ENCODE measurements at places on chromosomes 11 and 22.

DNA sequence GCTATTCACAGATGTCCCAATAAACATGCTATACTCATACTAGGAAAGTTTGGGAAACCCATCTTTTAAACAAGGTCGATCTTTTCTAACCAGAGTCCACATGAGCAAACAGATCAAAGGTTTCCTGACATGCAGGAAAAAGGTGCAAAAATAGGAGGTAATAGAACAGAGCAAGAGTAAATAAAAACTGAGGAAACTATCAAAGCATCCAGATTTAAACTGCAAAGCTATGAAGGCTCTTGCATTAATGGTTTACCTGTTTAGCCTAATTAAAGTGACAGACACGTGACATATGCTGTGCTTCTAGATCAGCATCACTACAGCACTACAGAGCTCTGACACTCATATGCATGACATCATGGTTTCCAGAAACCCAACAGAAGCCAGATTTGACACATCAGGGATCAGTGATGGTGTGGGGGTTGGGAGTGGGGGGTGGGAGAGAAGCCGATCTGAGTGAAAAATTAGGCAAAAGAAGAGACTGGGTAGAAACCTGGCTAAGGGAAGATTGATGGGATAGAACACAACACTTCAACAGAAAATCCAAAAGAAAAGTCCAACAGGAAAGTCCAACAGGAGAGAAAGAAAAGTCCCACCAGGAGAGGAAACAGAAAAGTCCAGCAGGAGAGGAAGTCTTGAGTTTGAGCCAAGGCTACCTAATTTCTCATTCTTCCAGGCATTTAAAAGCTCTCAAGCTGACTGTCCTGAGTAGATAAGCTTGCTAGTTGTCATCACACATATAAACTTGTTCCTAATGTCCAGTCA is 262.3 kb downstream of the SOX6 start:
- no peak for DNase-seq

- DNase-seq: peak; percentile 82
Observed at GRCh38 chr11:57667117-57667735, 688 bp upstream of the ZDHHC5 start.

DNA sequence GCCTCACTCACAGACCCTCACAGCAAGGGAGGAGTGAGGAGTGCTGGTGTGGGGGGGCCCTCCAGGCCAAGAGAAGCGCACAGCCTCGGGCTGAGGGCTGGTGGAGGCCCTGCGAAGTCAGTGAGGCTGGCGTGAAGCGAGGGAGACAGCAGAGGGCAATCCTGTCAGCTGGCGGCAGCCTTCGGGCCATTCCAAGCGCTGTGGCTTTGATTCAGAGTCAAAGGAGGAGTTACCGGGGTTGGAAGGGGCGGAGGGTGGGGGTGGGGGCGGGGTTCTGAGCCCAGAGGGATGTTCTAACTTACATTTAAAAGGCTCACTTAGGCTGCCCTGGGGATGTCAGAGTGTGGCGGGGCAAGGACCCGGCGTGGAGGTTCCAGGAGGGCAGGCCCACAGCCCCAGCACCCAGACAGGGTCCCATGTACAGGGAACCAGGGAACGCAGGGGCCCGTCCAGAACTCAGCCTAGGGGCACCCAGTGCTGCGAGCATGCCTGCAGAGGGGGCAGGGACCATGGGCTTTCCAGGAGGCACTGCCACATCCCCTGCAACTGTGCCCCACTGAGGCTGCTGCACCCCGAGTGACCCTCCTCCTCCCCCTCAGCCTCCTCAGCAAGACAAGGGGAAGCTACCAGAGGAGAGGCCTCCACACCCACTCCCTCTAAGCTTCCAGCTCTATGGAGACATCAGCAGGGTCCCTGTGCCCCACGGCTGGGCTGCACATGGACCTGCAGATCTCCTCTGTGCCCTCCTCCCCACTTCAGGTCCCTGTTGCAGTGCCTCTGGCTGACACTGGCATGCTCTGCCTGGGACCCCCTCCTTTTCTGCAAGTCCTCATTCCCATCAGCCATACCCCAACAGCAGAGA is 39.7 kb upstream of the TTLL12 start:
- DNase-seq: no peak

DNA sequence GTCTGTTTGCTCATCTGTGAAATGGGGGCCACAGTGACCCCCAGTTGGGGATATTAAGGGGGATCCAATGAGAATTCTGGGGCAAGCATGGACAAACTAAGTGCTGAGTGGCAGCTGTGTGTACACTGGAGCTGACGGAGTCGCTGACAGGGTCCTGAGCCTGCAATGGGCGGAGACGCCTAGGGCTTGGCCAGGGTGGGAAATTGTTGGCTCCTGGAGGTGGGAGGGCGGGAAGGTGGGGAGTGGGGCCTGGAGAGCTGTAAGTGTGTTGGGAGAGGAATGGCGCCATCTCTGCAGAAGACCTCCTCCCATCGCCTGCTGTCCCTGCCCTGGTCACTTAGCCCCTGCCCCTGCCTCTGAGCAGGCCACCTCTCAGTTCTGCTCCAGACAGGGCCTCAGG is 7.3 kb downstream of the CACNA1I start:
- no peak for DNase-seq

DNA sequence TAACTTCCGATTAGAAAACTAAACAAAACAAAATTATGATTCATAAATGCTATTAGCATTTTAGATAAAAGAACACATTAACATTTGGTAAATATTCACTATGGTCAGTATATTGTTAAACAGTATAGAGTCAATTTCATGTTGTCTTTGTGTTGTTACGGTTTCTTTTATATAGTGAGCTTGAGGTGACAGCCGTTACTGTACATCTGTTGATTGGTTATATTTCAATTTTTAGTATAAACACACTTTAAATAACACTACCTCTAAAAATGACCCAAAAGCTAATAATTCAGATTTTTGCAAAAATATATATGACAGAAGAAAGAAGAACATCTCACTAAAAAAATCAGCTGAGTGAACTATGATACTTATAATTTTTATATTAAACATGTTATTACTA is 249.0 kb upstream of the LUZP2 start:
- DNase-seq: no peak

- no peak for DNase-seq
Observed at GRCh38 chr11:19597206-19597605, 115.4 kb upstream of the NAV2 start.

DNA sequence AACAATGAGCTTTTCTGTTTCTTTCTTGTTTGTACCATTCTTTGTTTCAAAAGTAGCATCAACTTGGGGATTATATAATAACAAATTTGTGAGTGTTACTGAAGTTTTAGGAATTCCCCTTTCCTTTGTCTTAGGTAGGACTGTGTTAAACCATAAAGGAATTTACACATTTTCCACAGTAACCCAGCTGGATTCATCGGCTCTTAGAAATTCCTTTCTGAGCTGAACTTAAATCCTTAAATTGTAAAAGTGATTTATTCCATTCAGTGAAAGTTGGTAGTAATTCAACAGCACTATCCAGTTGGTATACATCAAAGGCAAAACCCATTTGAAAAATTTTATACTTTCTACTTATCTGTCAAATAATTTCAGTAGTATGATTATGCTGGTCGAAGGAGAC is 11.8 kb downstream of the EMSY start:
- no peak for DNase-seq

All from GM12891 (cell line).